AG10803 (cell line): ENCODE measurements at places on chromosomes 2 and 18.
A peak's percentile ranks its signal among the peaks of the same experiment; 100 is the strongest.

DNA sequence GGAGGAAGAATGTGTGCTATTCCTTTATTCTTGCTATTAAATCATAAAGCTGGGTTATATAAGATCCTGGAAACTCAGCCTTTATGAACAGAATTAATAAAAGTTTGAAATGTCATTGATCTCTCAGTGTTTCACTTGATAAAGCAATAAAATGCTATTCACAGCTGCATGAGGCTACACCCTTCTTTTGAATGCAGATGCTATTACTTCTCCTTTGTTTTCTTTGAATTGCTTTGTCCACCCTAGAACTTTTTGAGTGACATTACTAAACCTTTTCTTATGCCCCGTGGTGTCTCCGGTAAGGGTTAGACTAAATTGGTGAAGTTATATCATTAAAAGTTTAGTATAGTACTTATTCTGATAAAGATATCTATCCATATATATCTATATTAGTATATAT, 18.9 kb downstream of the SERPINB5 start:
- DNase-seq: no peak

GRCh38 chr2:30481323-30481800, 34.3 kb downstream of the LCLAT1 start:
- no peak for DNase-seq

- peak; percentile 10 for DNase-seq
Observed at GRCh38 chr2:80068038-80068731, 236.4 kb downstream of the LRRTM1 start.

- no peak for DNase-seq
Observed at GRCh38 chr18:25089470-25089869, 262.5 kb downstream of the ZNF521 start.

DNA sequence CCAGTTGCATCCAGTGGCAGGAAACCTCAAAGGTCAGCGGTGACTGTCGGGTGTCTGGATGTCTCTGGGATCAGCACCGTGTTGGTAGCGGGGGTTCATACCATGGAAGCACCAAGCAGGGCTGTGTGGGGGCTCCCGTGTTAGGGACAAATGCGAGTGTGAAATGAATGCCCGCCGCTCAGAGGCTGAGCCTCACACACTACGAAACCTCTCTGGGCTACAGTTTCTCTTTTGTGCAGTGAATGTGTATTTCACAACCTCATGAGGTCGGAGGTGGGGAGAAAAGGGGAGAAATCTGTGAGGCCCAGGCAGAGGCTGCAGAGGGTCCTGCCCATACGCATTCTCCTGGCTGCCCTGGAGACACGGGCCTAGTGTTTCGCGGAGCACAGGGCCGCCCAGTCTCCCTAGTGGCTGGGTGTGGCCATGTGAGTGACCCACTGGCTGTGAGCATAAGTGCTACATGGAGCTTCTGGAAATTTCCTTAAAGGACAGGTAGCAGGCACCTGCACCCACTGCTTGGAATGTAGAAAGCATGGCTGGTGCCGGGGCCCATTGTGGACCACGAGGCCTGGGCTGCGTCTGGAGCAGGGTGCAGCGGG, 138.0 kb upstream of the GLI2 start:
- peak; percentile 11 for DNase-seq

DNA sequence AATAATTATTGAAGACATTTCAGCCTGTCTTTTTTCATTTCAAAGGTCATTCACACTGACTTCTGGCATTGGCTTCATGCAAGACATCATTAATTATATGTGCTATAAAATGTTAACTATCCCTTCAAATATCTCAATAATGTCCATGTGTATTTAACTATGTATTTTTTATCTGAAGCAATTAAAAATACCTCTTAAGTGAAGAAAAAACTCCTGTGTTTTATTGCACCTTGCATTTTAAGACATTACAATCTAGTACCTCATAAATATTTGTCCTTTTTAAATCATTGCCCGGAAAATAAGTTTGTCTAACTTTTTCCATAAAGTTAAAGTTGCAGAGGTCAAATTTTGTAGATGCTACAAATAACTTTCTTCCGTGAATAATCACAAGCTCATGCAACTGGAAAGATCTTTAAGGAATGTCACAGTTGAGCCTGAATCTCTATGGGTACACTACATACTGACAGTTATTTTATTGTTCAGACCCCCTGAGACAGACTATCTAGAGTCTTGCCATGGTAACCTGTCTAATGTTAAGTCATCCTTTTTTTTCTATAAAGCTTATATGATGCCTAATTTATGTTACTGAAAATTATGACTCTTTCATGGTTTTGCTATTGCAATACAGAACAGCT, 38.4 kb upstream of the COBLL1 start:
- DNase-seq: no peak

GRCh38 chr2:171745806-171746205, 58.5 kb downstream of the DYNC1I2 start:
- no peak for DNase-seq

GRCh38 chr2:241673797-241674725, 12.6 kb downstream of the DTYMK start:
- DNase-seq: peak; percentile 37

DNA sequence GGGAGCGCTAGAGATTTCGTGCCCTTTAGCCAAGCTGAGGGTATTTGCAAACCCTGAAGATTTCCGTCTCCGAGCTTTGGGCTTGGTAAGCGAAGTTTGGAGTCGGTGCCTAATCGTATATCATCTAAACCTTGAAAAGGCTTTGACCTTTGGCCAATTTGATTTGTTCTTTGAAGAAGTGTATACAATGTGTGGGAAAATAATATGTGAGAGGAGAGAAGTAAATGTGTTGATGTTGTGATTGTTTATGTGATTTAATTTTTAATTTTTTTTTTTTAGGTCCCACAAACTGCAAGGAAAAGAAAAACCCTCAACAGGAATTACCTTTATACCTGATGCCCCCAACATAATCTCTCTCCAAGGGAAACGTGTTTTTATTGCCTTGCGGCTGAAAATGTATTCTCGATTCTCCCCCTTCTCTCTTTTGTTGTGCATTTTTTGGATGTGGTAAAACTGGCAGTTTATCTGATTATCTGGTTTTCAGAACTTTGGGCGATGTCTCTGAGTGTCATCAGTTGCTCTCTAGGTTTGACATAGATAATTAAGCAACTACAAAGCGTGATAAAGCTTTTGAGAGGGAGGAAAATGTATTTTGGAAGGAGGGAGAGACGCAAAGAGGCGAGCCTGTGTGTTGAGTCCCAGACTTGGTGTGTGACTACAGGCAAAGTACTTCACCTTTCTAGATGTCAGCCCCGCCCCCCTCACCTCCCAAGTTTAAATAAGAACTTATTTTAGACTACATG, 912 bp upstream of the FBXO11 start:
- DNase-seq: peak; percentile 35

DNA sequence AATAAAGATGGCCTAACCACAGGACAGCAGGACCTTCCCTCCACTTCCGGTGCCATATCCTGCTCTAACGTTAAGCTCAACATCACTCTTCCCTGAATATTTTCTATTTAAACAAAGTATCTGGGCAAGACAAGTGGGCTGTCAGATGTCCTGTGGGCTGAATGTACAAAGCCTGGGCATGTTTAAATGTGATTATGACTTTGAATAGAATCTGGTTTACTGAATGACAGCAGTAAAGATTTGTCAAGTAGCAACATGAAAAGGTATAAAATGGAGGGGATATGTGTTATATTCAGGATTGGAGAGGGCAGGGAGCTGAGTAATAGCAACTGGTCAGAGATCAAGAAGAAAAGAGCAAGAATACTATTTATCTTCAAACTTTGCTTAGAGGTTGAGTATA, 540.9 kb downstream of the NRXN1 start:
- DNase-seq: no peak

DNA sequence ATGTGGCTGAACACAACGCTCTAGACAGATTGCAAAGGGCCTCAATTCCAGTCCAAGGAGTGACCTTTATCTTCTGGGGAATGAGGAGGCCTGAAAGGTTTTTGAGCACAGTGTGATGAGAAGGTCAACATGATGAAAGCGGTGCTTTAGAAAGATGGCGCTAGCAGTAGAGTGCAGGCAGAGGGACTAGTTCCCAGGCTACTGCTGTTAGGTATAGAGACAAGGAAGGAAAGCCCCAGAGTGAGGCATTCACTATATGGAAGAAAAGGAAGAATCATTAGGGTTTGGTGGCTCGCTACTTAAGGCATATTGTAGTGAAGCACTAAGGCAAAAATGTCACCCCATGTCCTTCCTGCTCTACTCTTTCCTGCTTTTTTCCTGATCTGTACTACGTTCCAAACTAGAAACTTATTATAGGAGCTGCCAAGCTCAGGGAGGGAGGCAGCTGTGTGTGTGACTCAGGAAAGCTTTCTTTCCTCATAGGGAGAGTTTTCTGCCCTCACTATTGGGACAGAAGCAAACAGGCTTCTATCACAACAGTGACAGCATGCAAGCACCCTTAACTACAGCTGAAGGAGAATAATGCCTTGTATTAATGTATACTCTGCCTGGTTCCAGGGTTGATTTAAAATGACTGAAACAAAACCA, 160.8 kb upstream of the CAVIN2 start:
- DNase-seq: peak; percentile 26

GRCh38 chr2:117128461-117128860, 686.0 kb upstream of the DDX18 start:
- DNase-seq: no peak

GRCh38 chr2:23380562-23381065, 4.4 kb upstream of the KLHL29 start:
- DNase-seq: no peak

- no peak for DNase-seq
Observed at GRCh38 chr2:105324101-105324500, 5.4 kb downstream of the TGFBRAP1 start.

DNA sequence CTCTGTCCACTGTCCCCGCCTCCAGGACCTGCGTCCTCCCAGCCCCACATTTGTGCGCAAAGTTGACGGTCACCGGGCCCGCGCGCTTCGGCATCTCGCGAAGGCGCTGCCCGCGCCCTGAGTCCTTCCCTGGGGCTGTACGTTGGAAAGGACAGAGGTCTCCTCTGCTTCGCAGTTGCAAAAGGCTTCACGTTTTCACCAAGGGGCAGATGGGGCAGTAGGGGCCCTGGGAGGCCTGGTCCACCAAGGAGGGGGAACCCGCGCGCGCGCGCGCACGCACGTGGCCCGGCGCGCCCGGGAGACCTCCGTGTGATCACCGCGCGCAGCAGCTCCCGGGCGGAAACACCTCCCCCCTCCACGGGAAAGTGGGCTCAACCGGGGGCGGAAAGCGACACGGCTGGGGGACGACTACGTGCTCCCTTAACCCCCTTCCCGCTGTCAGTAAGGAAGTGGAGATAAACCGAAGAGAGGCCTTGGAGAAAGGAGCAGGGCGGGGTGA, 21.9 kb downstream of the TEX44 start:
- no peak for DNase-seq

- DNase-seq: no peak
Observed at GRCh38 chr2:160701822-160702221, 208.2 kb upstream of the RBMS1 start.

- DNase-seq: no peak
Observed at GRCh38 chr2:96115631-96116423, 544 bp downstream of the ADRA2B start.

DNA sequence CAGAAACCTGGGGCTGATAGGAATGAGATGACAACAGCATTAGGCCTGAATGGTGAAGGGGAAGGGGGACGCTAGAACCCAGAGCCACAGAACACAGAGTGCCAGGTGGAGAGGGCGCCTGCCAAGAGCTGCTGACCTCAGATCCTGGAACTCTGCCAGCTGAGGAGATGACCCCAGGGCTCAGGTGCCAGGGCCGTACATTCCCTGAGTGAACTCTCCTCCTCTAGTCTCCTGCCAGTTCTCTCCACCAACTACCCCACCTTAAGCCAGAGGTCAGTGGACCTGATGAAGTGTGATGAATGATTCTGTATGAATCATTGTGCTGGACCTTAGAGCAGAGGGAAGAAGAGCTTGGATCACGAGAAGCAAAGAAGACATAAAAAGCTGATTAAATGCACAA, 1582.2 kb upstream of the ACVR2A start:
- DNase-seq: no peak

DNA sequence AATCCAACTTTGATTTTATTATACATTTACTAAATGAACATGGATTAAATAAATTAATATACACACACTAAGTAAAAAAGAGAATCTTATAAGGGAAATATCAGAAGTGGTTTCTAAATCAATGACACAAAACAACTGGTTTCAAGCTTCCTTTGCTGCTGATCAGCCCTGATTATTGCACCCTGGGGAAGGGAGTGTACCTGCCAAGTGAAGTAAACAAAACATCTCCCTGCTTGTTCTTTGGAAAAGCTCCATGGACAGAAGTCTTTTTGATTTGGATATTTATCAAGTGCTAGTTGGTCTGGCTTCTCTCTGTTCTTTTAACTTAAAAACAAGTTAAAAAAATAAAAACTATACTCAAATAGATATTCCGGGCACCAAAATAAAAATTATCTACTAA, 190.1 kb downstream of the PDE11A start:
- DNase-seq: no peak

GRCh38 chr2:58757971-58758370, 516.8 kb upstream of the FANCL start:
- no peak for DNase-seq

- DNase-seq: peak; percentile 83
Observed at GRCh38 chr2:227862741-227863588, 8.5 kb upstream of the DAW1 start.

DNA sequence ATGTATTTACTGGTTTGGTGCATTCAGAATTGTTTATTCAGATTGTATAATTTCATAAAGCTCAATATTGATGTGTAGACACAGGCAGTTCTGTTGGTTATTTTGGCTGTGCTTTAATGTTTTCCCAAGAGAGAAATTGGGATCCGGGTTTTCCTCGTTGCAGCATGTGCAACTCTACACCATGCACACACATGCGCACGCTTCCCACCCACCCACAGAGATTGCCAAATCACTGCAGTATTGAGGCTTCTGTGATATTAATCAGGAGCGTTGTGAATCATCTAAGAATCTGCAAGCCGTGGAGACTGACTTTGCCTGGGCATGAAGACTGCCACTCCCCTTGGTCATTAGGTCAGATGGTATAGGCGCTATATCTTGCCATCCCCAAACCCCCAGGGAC, 571.5 kb downstream of the SLC4A3 start:
- peak; percentile 90 for DNase-seq

GRCh38 chr2:186882511-186883071, 33.6 kb upstream of the ZSWIM2 start:
- no peak for DNase-seq

- no peak for DNase-seq
Observed at GRCh38 chr18:35409911-35410310, 32.8 kb upstream of the ZNF396 start.

DNA sequence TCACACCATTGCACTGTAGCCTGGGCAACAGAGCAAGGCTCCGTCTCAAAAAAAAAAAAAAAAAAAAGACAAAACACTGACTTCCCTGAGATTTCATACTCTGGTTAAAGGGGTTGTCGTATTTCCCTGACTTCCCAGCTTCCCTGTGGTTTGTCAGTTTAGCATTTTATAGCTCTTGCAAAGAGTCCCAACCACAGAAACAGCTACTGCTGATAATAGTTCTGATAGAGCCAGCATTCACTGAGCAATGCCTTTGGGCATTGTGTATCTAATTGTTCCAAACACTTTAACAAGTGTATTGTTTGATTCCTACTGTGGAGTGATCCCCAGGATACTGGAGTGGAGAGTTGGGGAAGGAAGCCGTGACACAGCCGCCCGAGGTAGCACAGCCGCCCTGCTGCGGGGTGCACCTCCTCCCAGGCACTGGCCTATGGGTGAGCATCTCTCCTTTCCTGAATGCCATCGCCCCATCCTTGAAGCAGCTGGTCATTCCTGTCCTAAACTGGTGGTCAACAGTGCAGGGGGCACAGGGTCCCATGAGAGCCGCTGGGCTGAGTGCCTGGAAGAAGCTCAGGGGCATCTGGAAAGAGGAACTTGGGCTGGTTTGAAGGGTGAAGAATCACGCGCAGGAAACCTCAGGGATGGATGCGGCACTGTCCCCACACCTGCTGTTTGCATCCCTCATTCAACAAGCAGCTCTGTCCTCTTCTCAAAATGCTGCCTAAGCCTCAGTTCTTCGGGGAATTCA, 81.0 kb upstream of the TMEM18 start:
- DNase-seq: no peak
